Activated CD4-positive, alpha-beta T cell treated with anti-CD3 and anti-CD28 coated beads, Interleukin-2, amount 50 U/mL, for 4 hours (primary cell): ENCODE measurements at places on chromosomes 7 and 10.

DNA sequence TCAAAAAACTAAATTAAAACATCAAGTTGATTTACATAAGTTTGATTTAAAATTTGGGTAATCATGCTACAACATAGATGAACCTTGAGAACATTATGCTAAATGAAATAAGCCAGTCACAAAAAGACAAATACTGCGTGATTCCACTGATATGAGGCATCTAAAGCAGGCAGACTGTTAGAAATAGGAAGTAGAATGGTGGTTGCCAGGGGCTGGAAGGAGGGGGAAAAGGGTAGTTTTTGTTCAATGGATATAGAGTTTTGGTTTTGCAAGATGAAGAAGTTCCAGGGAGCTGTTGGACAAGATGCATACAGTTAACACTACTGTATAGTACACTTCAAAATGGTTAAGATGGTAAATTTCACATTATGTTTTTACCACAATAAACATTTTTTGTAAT lies 45.0 kb upstream of the IFRD1 start:
- no peak for DNase-seq

DNA sequence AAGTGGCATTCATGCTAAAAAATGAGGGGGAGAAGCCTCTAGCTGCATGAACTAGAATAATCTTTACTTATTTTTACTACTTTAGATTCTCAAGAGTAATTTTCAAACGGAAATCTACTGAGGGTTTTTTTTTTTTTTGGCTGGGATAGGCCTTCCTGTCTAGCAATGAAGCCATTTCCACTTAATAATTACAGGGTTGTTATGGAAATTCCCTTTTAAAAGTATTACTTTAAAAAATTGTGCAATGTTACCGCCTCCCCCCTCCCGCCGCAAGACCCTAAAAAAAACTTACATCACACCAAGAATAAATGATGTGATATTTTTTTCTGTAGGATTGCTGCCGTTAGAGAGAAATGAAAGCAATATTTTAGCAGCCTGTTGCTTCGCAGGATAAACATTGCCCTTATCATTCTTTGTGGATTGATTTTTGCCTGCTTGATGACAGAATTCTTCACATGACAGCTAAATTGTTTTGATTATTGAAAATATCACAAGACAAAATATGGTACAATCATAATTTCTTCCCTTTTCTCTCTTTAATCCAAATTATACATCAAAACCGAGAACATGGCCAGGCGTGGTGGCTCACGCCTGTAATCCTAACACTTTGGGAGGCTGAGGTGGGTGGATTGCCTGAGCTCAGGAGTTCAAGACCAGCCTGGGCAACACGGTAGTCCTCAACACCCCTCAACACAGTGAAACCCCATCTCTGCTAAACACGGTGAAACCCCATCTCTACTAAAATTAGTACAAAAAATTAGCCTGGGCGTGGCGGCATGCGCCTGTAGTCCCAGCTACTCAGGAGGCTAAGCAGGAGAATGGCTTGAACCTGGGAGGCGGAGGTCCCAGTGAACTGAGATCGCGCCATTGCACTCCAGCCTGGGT lies 32.8 kb downstream of the ARL4A start:
- DNase-seq, result no peak

DNA sequence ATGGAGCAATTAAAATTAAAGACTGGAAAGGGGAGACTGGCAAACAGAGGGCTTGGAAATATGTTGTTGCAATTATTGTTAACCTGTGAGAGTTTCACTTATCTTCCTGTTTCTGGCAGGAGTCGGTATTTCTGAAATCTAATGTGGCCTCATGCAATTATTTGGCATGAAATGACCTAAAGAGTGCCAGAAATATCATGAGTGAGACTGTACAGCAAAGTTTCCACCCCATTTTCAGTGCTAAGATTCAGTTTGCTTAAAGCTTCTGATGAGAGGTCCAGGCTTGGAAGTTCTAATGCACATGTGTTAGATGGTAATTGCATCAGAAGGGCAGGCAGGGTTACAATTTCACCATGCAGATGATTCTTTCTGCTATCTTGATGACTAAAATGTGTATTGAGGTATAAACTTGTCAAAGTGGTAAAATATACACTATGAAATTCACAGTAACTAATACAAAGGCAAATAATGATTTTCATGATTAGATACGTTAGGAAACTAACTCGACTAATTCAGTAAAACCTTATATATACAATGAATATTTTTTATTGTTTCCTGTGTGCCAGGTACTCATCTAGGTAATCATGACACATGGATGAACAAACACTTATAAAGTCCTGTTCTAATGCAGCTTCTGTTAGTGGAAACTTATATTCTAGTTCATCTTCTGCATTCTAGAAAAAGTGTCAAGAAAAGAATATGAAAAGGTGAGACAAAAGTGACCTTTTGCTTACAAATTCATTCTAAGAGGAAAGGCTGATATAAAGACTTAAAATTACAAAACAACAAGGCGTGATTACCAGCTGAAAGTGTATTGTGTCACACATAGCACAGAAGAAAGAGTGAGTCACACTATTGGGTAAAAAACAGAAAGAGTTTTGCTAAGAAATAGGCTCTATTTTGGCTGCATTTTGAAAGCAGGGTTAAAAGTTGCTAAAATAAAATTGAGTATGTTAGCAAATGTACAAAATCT lies 533.4 kb upstream of the SEMA3D start:
- no peak for DNase-seq

DNA sequence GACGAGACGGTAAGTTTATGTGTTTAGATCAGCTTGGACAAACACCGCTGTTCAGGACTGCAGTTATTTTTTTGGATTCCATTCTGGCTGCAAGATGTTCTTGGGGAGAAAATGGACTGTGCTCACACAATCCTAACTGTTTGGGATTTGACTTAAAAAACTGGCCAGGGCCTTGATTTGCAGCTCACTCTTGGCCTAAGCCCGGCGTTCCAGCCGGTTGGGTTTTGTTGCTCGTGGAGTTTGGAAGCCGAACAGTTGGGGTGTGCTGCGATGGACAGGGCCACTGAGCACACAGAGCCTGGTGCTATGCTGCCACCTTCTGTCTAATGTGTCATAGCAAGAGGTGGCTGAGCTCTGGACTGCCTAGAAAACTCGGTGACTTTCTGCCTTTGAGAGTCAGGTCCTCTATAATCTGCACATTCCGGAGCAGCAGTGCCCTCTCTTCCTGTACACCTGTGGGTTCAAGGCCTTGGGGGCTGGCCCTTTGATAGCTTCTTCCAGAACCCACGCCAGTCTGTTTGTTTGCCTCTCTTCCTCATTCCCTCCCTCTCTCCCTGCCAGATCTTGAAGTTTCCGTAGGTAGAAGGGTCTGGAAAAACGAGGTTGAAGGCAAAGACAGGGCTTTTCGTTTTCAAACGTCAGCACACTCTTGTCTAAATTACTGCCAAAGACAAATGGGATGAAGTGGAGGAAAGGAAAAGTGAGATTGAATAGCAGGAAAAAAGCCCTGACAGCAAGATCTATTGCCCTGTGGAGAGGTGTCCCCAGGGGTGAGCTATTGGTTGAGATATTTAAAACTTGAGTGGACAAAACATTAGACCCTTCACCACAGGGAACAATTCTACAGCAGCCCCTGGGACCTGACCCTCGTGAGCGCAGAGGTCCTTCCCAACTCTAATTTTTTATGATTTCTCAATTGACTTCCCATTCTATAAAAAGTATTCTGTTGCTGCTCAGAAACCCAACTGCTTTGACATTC lies 167.5 kb upstream of the HABP2 start:
- peak; percentile 33 for DNase-seq

DNA sequence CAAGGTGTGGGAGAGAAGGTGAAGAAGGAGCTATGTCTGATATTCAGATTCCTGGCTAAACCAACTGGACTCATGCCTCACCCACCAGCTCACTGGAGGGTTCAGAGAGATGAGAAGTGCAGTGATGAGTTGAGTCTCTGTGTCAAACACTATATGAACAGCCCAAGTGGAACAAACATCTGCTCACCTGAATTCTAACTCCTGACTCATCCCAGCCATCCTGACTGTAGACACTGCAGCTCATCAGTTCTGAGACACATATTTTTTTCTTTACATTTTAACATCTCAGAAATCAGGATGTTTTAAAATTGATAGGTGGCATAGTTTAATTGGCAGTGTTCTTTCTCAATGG lies 27.3 kb downstream of the GSDME start:
- DNase-seq, result no peak

DNA sequence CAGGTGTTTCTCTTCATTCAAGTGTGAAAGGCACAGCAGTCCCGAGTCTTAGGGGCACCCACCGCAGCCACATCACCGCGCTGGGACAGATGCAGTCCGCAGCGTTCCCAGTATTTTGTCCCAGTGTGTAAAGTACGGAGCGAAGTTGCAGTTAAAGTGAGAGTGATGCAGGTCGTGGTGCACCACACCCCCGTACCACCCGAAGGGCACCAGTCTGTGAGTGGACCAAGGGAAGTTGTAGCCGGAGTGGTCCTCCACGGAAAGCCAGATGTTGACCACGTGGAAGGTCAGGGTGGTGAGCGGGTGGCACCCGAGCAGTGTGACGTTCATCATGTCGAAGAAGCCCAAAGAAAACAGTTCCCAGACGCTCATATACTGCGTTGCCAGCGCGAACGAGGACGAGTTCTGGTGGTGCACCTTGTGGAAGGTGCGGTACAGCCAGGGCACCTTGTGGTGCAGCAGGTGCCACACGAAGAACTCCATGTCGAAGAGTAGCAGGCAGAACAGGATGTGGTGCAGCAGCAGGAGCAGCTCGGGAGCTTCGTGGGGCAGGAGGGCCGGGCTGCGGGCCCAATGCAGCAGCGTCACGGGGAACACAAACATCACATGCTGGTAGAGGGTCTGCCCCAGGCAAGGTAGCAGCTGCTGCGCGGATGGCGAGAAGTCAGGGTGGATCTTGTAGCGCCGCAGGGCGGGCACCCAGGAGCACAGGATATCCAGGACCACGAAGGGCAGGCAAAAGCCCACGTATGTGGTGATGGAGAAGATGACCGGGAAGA lies 526 bp downstream of the CH25H start:
- peak; percentile 3 for DNase-seq

DNA sequence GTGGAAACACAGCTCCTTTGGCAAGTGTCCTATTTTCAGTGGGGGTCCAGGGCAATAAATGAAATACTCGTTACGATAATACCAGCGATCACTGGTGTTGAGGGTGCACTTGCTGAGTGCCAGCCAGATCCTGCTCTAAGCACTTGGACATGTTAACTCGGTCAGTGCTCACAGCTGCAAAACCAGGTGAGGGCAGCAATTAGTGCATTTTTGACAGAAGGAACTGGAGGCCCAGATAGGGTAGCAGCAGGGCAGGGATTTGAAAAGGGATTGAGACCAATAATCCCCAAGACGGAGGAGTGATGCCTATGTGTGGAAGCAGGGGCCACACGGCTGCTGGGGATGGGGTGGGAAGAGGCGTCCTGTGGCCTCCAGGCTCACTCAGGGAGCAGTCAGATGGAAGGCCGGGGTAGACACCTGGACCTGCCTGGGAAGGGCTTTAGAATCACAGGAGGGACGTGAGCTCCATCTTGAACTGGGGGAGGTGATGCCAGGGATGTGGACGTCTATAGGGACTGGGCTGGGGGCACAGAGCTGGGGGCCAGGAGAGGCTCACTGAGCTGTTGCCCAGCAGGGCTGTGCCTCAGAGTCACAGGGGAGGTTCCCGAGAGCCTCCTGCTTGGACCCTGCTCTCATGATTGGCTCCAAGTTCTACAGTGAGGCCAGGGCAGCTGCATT lies 14.3 kb downstream of the PTPRE start:
- no peak for DNase-seq

DNA sequence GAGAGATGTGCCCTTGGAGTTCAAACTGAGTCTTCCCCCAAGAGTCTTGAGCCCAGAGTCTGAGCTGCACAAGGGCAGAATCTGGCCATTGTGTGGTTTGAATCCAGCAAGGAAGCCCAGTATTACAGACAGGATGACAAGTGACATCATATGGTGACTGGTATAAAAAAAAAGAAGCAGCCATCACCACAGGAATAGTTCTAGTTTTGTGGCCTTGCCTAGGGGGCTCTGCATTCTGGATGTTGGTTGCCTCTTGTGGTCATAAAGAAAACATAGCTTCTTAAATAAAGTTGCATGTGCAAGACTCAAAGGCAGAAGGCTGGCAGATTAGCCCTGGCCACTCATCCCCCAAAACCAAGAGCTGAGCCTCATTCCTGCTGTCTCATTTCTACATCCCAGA lies 16.8 kb upstream of the LRRC72 start:
- no peak for DNase-seq

GRCh38 chr10:29319205-29319781 lies 30.4 kb downstream of the LYZL1 start:
- DNase-seq, result no peak

DNA sequence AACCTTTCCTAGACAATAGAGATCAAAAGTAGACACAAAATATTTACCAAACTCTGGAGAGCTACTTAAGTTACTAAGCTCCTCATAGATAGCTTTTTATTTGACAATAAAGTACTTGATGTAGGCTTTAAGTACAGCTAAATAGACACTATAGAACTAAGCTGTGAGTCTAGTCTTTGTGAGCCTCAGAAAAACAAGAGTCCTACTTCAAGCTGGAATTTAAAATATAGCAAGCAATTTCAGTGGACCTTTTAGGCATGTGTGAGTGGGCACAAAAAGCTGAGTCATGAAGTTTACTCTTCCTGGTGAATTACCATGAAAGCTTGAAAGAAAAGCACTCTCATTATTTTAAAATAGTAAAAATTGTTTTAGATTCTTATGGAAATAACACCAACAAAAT lies 76.1 kb downstream of the ADD3 start:
- no peak for DNase-seq
